AG09319 (cell line): ENCODE measurements at places on chromosomes 5 and 9.

DNA sequence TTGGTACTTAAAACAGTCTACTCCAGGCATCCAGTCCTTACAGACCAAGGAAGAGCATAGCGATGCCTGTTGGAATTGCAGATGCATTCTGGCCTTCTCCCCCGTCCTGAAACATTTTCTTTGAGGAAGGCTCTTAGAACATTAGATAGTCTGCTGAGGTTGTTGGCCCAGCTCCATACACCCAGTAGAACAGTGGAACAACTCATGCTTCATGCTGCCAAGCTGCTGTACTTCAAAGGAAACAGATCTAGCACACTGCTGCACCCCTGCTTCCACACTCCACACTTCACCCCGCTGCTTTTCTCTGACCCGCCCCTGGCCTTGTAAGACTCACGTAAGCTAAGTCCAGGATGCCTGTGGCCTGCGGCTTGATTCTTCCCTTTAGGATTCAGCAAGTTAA is 33.4 kb upstream of the NCS1 start:
- DNase-seq = peak; percentile 72

GRCh38 chr5:176648474-176649194 is 1.4 kb downstream of the TSPAN17 start:
- DNase-seq = no peak

DNA sequence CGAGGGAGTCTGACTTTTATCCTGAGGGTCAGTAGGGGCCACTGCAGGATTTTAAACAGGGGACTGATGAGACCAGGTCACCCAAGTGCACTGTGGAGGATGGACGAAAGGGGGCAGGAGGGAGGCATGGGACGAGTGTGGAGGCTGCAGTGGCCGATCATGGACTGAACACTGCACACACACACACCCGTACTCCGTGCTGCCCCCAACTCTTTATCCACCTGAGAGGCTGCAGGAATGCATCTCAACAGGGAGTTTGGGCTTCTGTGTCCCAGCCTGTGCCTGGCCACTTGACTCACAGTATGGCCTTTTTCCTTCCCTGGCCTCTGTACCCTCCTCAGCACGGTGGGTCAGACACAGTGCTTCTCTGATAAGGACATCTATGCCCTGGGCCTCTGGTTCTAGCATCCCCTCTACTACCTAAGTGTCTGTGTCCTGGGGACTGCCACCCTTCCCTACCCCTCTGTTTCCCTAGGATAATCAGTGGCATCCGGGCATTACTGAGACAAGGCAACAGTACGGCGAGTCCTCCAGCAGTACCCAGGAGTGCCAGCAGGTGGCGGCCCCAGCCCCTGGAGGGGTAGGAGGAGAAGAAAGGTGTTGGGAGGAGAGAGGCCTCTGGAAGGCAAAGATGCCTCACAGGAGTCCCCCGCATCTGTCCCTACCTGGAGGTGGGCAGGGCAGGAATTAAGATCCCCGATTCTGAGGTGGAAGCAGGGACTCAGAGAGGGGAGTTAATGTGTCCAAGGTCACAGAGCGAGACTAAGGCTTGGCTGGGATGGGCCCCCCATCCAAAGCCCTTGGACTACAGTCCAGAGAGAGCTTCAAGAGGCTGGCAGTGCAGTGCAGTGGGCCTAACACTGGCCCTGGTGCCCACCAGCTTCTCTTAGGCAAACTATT is 5.1 kb upstream of the CDX1 start:
- DNase-seq = no peak

GRCh38 chr9:36332006-36332405 is 68.1 kb downstream of the RNF38 start:
- no peak for DNase-seq

- no peak for DNase-seq
Observed at GRCh38 chr5:169871826-169872490, 108.3 kb downstream of the INSYN2B start.

DNA sequence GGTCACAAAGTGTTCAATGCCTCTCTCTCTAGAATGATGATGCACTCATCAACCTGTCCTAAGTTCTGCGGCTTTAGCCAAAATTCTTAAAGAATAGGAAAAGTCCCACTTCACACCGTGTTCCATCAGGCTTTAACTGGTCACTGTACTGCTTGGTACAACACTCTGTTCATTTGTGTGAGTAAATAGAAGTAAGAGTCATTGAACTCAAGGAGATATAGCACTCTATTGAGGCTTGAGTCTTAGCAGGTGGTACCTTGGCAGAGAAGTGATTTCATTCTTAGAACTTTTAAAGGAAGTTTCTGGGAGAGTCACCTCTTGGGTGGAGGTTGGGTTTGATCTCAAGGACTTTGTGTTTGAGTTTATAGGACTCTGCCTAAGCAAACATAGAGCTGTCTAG is 92.6 kb downstream of the TENT4A start:
- no peak for DNase-seq

GRCh38 chr9:98182889-98183599 is 9.4 kb downstream of the CORO2A start:
- no peak for DNase-seq

GRCh38 chr5:58871648-58872242 is 288.9 kb downstream of the RAB3C start:
- DNase-seq = no peak

- DNase-seq = no peak
Observed at GRCh38 chr5:124743602-124744169, 2.8 kb downstream of the ZNF608 start.

GRCh38 chr5:128632264-128632663 is 94.2 kb upstream of the FBN2 start:
- DNase-seq = no peak

DNA sequence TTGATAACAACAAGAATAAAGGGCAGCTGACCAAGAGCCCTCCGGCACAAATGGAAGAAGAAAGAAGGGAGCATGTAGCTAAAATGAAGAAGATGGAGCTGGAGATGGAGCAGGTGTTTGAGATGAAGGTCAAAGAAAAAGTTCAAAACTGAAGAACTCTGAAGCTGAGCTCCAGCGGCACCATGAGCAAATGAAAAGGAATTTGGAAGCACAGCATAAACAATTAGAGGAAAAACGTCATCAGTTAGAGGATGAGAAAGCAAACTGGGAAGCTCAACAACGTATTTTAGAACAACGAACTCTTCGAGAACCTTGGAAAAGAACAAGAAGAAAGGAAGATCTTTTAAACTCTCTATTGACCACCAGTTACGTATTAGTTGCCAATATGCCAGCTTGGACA is 100.9 kb downstream of the GABBR2 start:
- DNase-seq = no peak

- no peak for DNase-seq
Observed at GRCh38 chr5:15650266-15650665, 150.3 kb downstream of the FBXL7 start.

GRCh38 chr5:119876522-119876921 is 247.2 kb downstream of the FAM170A start:
- no peak for DNase-seq

GRCh38 chr9:37034305-37034937 is 353 bp upstream of the PAX5 start:
- DNase-seq = no peak

DNA sequence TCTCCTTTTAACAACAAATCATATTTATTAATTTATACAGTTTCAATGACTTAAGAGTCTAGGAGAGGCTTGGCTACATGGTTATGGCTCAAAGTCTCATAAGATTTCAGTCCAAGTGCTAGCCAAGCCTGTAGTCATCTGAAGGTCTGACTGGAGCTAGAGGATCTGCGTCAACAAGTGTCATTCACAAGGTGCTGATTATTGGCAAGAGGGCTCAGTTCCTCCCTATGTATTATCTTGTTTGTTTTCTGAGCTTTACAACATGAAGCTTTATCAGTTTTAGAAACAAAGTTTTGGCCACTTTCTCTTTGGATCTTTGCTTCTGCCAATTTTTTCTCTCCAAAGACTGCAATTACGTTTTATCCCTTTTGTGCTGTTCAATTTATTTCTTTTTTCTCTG is 94.7 kb downstream of the RICTOR start:
- no peak for DNase-seq

DNA sequence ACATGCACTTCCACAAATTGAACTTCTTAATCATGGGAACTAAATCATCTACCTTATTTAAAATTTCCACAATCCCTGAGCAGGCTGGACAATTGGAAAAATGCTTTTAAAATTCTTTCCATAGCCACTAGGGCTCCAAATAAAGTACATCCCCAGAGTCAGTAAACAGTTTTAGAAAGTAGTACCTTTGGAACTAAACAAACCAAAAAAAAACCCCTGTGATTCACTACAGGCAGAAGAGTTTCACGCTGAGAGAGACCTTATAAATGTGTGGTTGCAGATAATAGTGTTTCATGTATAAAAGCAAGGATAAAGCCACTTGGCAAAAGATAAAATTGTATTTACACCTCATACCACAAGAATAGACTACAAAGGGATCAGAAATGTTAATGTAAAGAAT is 11.8 kb upstream of the HMGCR start:
- DNase-seq = no peak

GRCh38 chr9:91198405-91198804 is 163.3 kb downstream of the AUH start:
- no peak for DNase-seq

GRCh38 chr5:135834639-135835529 is at the start of gene SLC25A48:
TSS of gene SLC25A48 (plus strand) at chr5:135834663. CDS start at chr5:135834848, 185 bp downstream.
- DNase-seq = no peak

DNA sequence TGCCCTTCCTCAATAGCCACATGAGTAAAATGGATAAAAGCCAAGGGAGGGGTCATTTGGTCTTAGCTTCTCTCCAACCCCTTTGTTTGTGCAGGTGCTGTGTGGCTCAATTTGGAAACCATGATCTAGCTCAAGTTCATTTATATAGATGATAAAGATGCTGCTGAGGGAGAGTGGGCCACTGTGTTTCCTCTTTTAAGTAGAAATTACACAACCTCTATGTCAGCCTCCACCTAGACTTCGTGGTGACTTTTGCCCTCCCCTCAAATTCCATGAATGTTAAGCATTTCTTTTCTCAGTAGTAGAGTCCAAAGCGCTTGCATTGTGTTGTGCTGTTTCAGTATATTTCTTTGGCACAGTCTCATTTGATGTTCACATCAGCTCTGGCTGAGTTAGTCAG is 241.4 kb downstream of the ARHGAP26 start:
- no peak for DNase-seq

DNA sequence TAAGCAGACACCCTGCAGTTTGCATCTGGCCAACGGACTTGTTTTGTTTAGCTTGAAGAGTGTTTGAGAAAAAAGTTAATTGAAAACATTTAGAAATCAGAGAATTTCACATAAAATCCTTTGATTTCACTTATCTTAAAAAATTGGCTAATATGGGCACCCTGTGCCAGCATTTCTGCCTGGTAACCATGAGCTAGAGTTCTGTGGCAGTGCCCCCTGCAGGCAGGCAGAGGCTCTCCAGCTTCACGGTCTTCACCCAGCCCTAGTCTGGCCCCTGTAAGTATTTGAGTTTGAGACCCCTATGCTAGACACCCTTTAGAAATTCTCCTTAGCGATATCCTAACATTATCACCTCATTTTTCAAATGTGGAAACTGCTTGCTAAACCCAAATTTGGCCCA is 18.8 kb upstream of the FANCC start:
- no peak for DNase-seq

DNA sequence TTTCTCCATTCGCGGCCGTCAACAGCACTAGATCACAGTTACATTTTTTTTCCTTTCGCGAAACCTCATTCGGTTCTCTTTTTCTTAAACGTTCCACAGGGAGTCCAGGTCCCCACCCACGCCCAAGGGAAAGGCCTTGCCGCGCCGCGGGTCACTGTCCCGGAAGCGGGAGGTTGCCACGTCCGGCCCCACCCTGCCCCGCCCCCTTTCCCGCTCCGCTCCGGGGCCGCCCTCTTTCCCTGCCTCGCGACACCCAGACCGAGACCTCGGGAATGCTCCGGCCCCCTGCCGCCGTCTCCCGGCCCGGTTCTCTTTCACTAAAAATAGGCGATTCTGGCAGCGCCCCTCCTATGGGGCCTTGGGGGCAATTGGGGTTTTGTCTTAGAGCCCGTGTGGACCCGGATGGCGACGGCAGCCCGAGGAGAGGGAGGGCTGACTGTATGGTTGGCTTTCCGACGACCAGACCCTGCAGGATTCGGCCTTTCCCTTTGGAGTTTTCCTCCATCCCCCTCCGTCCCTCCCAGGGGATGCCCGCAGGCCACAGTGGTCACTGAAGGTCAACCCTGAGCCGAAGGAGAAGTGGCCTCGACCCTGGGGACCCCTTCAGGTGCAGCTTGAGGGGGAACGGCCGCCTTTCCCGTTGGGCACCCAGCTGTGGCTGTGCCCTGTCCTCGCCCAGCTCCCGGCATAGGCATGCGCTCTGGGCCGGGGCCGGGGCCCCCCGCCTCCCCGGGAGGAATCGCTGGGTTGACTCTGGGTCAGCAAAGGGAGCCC is 2.8 kb upstream of the RACK1 start:
- peak; percentile 57 for DNase-seq

- DNase-seq = no peak
Observed at GRCh38 chr5:126398791-126399190, 24.4 kb upstream of the GRAMD2B start.

- peak; percentile 29 for DNase-seq
Observed at GRCh38 chr5:43514471-43514815, 505 bp downstream of the C5orf34 start.

- DNase-seq = no peak
Observed at GRCh38 chr9:87370049-87370685, 127.5 kb upstream of the DAPK1 start.

DNA sequence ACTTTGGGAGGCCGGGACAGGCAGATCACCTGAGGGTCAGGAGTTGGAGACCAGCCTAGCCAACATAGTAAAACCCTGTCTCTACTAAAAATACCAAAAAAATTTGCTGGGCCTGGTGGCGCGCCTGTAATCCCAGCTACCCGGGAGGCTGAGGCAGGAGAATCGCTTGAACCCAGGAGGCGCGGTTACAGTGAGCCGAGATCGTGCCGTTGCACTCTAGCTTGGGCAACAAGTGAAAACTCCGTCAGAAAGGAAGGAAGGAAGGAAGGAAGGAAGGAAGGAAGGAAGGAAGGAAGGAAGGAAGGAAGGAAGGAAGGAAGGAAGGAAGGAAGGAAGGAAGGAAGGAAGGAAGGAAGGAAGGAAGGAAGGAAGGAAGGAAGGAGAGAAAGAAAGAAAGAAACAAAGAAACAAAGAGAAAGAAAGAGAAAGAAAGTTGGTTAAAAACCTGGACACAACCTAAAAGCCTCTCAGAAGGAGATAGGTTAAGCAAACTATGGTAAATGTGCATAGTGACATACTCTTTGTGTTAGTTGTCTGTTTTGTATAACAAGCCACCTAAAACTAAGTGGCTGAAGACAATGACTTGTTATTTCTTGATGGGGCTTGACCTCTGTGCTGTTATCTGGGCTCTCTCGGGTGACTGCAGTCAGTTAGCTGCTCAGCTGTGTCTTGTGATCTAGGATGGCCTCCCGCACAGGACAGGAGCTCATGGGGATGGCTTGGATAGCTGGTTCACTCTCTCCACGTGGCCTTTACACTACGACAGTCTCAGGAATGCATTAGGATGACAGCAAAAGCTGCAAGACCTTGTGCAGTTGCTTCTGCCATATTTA is 8.0 kb upstream of the MYO10 start:
- DNase-seq = no peak

- DNase-seq = no peak
Observed at GRCh38 chr5:175867587-175868347, 3.6 kb upstream of the CPLX2 start.

- DNase-seq = no peak
Observed at GRCh38 chr5:28544501-28544900, 1506.1 kb upstream of the CDH9 start.
